NCI-H187 (cell line): ENCODE measurements at places on chromosomes 5 and 9.

DNA sequence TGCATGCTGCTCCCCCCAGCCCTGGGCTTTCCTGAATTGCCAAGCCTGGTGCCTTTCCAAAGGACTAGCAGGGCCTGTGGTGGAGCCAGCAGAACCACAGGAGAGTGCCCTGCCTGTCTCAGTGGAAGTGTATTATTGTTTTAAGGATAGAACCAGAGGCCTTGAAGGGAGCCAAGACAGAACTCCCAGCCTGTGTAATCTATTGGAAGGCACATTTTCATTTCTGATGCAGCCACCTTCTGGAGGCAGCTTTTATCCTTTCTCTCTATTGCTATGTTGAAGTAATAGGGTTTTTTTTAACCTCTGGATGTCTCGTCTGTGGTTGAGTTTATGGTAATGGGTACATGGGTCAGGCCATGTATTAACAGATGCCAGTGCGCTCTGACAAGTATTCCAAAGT lies 29.3 kb downstream of the RNF44 start:
- DNase-seq, result no peak

DNA sequence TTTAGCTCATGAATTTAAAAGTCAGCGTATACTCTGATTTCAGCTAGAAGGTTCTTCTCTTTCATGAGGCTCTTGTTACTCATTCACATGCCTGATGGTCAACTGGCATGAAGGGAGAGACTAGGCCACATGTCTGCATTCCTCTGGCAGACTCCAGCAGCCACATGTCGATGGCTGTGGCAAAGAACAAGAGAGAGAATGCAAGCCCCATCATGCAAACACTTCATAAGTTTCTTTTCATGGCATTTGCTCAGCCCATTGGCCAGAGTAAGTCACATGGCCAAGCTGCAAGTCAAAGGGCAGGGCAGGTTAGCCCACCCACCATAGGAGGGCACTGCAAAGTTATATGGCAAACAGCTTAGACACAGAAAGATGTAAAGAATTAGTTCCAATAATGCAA lies 5.4 kb downstream of the KCNV2 start:
- DNase-seq, result no peak

- DNase-seq, result no peak
Observed at GRCh38 chr5:133457439-133458355, 154.6 kb downstream of the FSTL4 start.

DNA sequence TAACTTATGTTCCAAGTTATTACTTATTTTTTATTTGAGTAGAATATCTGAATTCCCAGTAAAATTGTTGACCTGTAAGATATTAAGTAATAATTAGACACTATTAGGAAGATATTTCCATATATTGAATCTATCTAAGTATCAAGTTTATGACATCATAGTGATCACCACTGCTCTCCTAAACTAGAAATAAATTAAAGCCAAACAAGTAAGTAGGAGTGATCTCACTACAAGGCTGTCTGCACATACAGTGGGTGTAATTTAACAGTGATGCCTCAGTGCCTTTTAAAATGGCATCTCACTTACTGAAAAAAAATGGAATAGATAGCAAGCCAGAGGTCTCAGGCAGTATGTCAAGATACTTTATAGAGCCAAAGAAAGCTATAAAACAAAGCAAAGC lies 789.6 kb downstream of the KCTD16 start:
- no peak for DNase-seq

- no peak for DNase-seq
Observed at GRCh38 chr9:120873512-120873911, 3.5 kb downstream of the PHF19 start.

DNA sequence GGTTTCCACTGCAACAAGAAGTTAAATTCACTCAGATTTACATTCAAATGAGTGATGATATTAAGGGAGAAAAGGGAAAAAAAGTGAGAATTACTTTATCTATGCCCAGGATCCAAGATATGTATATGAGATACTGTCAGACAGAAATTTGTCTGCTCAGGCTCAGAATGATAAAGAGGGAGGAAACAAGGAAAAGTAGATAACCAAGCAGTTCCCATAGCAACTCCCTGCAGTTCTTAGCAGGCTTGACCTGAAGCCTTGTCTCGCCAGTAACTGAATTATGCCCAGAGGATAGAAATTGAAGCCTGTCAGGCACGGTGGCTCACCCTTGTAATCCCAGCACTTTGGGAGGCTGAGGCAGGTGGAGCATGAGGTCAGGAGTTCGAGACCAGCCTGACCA lies 304.4 kb downstream of the TLE1 start:
- no peak for DNase-seq

DNA sequence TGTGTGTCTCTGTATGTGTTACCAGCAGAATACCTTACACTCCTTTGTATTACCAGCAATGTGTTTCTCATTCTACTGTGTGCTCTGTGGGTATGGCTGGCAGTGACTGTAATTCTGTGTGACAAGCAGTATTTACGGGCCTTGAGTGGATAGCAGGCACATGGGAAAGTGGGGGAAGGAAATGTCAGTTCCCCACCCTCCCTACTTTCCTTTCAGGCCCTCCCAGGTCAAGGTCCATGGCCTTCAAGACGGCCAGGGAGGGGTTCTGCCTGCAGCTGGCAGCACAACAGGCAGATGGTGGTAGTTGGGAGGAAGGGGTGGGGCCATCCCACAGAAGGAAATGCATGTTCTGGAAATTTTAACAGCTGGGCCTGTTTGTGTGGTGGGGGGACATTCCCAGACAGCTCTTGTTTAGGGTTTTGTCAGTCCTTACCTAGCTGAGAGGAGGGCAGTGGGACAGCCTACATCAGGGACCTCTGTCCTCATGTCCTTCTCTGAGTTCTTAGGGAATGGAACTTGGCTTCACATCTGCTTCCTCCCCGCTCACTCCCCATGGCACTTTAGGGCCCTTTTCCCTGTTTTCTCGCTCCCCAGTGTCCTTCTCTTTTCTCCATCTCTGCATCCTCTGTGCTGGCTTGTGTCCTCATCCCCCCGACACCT lies 14.6 kb upstream of the TNIP1 start:
- DNase-seq, result no peak

- no peak for DNase-seq
Observed at GRCh38 chr5:147169399-147169798, 65.4 kb upstream of the STK32A start.

- no peak for DNase-seq
Observed at GRCh38 chr5:59151162-59151889, 568.5 kb downstream of the RAB3C start.

- DNase-seq, result no peak
Observed at GRCh38 chr9:38007016-38007415, 62.0 kb downstream of the SHB start.

DNA sequence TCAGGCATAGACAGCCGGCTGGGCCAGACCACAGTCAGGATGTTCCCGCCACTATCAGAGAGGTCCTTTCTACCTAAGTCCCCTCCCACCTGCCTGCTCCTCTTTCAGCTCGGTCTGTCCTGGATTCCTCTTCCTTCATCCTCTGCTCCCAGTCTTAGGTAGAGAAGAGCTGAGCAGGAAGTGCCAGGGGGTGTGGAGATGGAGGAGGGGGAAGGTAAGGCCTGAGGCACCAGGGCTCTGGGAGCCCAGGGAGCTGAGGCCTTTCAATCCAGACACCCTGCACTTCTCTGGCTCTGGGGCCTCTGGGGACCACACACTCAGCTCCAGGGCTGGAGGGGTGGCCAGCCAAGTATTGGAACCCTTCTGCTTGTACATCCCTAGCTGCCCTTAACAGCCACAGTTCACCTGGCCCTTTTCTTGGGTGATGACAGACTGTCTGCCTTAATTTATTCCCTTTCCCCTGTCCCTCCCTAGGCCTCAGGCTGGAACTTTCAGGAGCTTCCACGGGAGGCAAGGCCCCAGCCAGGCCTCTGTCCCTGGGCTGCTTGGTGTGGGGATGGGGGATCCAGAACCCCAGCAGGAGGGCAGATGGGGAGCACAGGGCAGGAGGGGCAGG lies 15.6 kb downstream of the IRF1 start:
- DNase-seq, result no peak
